HT1080 (cell line): ENCODE measurements at places on chromosomes 6 and 20. TPM values are rescaled to one million over a fixed set of nuclear protein-coding genes. Genes with fewer than 3 reads are reported as not detected.

MCCD1 gene
- total RNA-seq, result not detected in 2 replicates

EPPIN gene
- total RNA-seq, result not detected in 2 replicates

GRCh38 chr20:62413896-62414481 lies 6.9 kb upstream of the CABLES2 start:
- peak; percentile 15 for DNase-seq

SOX18 gene
- 0.11 and 0.57 TPM in 2 replicates for total RNA-seq

DNA sequence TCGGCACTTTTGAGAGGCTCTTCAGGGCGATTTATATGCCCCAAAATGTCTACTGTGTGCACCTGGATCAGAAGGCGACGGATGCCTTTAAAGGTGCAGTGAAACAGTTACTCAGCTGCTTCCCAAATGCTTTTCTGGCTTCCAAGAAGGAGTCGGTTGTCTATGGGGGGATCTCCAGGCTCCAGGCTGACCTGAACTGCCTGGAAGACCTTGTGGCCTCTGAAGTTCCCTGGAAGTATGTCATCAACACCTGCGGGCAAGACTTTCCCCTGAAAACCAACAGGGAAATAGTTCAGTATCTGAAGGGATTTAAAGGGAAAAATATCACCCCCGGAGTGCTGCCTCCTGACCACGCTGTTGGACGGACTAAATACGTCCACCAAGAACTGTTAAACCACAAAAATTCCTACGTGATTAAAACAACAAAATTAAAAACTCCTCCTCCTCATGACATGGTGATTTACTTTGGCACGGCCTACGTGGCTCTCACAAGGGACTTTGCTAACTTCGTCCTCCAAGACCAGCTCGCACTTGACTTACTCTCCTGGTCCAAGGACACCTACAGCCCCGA lies 8.2 kb downstream of the GCNT2 start:
- DNase-seq, result peak; percentile 58

ADGRF4 gene
- 0.97 and 1.8 TPM in 2 replicates for total RNA-seq

TPBG gene
- total RNA-seq, result 34.3 and 42.6 TPM in 2 replicates

DNA sequence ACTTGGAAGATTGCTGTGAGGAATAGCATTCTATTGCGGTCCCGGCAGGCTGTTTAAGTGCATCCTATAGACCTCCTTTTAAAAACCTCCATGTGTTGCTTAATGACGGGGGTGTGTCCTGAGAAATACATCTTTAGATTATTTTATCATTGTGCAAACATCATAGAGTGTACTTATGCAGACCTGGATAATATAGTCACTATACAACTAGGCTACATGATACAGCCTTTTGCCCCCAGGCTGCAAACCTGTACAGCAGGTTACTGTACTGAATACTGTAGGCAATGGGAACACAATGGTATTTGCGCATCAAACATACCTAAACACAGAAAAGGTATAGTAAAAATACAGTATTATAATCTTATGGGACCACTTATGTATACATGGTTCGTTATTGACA lies 175.6 kb downstream of the RNF144B start:
- no peak for DNase-seq

GRCh38 chr6:154504865-154505449 lies 5.5 kb downstream of the CNKSR3 start:
- no peak for DNase-seq

DNA sequence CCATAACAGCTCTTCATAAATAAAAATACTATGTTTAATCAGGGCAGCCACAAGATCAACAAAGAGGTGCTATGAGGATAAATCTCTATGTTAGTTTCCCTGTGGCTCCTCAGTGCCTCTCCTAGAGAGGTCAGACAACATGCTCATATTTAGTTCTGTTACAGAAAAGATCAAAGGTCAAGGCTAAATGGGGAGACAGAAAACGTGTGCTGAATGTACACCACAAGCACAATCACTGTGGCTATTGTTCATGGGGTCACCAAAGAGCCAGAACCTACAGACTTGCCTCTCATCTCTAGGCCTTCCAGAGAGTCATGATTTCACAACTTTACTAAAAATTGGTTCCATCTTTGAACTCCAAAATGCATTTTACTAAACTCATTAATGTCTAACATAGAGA lies 409.8 kb downstream of the HACE1 start:
- no peak for DNase-seq

- DNase-seq, result no peak
Measured at GRCh38 chr6:31251261-31251660, 20.6 kb downstream of the HLA-C start.

DNA sequence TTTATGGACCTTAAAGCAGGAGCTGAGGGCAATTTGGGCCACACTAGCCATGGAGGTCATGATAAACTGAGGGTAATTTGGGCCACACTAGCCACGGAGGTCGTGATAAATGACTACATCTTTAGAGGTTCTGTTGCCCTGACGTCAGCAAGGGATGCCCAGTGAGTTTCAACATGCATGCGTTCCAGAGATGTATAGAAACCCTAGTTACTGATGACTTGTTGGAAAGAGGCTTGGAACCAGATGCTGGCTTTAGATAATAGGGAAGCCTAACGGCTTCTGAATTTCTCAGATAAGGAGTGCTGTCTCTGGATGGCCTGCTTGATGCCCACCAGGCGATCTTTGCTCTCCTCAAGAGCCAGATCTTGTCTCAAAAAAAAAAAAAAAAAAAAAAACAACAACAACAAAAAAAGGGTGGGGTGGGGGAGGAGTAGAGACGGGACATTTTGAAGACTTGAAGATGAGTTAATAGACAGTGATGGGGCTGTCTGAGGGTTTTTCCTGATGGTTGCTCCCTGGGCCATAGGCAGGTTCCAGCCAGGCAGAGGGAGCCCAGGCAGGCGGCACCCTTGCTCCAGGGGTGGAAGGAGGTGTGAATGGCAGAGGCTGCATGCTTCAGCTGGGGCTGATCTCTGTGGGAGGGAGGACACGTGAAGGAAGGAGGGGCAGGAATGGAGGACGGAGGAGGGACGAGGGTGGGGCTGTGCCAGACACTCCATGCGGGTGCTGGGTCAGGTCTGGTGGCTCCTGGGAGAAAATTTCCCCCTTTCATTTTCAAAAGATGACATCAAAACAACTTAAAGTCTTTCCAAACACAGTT lies 27.0 kb upstream of the FRMD1 start:
- DNase-seq, result no peak

GRCh38 chr6:3208775-3209113 lies 18.7 kb downstream of the TUBB2B start:
- no peak for DNase-seq

DNA sequence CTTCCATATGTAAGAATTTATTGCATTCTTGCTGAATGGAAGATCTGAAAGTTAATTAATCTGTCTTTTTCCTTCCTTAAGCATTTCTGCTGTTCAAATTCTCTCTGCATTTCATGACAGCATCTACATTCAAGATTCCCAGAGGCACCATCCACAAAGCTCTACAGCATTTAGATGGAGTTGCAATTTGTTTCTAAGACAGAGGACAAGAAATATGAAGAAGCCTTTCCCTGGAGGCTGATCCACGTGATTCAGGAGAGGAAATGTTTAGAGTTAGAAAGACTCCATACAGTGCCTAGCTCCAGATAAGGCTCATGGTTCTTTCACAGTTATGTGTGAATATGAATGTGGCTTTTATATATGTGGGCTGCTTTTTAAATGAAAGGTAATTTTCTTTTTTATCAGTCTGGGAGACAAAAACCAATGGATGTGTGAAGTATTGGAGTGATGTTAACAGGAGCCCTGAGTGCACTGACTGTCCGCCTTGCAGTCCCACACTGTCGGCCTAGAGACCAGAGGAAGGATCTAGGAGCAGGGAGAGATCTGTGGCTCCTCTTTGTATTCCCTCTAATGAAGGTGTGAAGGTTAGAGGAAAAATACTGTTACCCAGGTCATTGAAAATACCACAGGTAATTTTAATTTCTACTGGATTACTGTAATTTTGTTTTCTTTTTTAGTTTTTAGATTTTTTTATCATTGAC lies 686.6 kb upstream of the GJE1 start:
- no peak for DNase-seq

- no peak for DNase-seq
Measured at GRCh38 chr6:18055098-18055497, 67.4 kb downstream of the NHLRC1 start.

AKAP12 gene
- 27.3 and 29.8 TPM in 2 replicates for total RNA-seq
